Mammary epithelial cell (primary cell): ENCODE measurements at places on chromosomes 2 and 18.

DNA sequence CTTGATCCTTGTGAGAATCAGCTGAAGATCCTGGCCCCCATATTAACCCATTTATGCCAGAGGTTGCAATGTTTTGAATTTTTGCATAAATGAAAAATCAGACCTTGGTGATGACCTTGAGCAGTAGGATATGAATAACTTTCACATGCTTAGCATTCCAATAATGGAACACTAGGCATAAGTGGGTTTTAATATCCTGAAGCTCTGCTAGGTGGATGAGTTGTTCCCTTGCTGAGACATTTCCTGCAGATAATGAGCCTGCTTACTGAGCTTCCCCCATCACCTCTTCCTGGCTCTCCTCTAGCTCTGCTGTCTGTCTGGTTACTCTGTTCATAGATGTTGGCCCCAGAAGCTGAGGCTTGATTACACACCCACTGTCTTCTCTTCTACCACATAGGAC, 25.5 kb upstream of the SEC11C start:
- DNase-seq = no peak

DNA sequence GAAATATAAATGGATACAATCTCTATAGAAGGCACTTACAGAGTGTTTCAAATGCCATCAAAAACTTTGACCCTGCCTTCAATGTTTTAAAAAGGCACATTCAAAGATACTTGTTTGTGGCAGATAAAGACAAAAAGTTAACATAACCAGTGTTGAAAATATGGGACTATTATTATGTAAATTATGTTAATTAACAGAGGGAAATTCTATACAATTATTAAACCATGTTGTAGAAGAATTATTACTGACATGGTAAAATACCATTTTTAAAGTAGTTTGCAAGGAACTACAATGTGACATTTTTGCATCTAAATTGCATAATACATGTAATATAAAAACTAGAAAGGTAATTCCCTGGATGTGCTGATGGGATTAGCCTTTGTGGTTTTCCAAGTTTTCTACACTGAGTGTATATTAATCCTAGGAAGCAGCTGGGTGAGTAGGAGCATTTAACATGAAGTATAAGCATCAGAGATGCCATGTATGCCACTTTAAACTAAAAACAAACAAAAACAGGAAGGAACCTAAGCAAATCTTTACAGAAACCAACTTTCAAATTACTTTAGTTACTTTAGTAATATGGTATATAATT, 21.7 kb downstream of the MIB1 start:
- no peak for DNase-seq

GRCh38 chr18:62876828-62877227, 161.5 kb downstream of the PHLPP1 start:
- no peak for DNase-seq

DNA sequence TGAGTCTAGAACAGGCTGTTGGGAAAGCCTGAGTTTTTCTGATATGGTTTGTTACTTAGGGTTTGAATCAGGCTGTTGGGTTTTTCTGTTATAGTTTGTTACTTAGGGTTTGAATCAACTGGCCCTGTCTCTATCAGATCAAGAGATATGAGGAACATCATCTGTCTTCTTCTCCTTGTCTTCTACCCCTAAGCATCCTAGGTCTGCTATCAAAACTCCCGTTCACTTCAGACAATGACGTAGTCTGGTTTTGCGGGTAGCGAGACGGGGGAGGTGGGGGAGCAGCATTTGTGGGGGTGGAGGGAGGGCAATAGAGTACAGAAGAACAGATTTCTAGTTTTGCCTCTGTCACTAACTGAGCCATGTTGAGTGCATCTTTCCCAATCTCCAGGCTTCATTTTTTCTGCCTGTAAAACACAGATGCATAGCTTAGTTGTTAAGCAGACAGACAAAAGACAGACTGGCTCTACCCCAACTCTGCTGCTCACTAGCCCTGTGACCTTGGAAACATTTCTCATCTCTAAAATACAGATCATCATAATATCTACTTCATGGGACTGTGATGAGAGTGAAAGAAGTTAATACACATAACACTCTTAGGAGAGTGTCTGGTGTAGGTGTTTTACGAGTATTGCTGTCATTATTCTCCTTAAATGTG, 9.1 kb downstream of the TNP1 start:
- no peak for DNase-seq

DNA sequence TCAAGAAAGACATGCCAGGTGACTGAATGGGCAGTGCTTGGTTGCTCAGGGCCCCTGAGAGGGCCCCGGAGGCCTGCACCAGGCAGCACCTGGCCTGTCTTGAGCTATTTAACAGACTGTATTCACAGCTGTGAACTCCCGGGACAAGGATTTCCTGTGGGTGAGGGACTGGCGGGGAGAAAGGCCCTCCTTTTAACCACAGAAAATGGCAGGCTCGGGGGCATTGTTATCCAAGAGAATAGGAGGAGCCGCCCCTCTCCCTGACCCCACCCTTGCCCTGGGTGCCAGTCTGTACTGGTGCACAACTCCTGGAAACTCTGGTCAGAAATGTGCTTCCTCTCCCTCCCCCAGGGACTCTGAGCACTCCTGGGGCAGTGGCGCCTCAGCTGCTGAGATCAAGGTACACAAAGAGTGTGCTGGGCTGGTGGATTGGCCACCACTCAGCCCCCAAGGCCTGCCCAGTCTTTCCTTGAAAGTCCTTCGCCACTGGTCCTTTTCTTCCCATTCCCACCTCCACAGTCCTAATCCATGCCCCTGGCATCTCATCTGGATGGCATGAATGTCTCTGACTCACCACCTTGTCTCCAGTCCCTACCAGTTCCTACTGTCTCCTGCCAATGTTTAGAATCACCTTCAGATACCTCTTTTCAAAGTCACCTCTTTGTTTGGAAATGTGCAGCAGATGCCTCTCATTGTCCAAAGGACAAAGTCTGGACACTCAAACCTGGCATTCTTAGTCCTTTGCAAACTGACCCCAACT, 19.6 kb upstream of the EPAS1 start:
- DNase-seq = peak; percentile 33

DNA sequence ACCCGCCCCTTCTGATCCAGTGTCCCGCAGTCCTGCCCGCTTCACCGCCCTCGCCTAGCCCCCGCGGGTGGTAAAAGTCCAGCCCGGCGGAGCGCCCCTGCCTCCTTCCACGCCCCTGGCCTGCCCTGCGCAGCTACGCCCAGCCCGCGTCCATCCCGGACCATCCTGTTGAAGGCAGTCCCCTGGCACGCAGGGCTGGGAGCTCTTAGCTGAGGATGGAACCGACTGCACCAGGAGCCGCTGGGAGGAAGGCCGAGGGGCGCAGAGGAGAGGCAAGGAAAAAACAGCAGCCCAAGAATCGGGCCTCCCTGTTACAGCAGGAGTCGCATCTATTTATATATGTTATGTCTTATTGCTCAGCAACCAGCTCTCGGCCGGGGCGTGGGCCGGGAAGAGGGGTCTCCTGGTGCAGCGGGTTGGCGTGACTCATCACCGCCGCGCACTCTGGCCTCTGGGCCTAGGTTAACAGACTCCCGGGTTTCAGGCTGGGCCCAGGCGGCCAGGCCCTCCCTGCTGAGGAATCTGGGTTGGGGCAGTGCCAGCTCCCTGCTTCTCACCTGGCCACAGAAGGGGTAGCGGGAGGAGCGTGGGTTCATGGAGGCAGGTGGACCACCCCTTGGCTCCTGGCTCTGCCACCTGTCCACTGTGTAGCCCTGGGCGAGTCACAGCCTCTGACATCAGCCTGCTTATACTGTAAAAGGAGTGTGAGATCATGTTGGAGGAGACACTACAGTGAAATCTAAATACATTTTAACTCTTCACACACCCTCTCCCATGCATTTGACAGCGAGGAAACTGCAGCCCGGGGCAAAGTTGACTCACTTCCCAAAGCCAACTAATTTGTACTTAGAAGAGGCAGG, 13.4 kb upstream of the MAP3K2 start:
- peak; percentile 89 for DNase-seq

DNA sequence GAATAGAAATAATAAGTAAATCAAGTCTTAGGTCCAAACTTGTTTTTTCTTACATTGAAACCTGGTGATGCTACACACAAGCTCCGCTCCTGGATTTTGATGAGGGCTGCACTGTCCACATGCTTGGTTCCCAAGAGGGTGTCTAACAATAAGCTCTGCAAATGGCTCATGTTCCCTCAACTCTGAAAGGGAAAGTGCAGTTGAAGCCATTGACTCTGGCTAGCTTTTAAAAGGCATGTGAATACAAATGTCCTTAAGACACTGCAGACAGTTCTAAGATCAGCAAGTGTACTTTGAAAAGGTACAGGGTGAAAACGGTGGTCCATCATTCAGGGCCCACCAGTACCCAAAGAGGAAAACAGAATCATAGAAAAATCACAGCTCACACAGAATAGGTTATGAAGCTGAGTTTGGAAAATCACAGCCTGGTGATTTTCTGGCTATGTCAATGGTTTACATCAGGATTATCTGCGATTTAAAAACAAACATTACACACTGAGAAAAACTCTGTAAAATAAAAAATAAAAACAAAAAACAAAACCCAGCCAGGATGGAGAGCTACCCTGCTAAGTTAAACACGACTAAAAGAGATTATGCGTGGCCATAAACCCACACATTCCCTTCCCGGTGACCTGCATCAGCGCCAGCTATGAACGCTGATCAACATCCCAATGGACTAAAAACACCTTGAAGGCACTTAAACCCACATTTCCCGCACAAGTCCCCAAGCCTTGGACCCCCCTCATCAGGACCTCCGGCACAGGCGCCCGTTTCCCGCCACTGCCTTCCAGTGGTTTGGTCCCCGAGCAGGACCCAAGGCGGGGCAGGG, 554 bp downstream of the PFN4 start:
- DNase-seq = no peak

DNA sequence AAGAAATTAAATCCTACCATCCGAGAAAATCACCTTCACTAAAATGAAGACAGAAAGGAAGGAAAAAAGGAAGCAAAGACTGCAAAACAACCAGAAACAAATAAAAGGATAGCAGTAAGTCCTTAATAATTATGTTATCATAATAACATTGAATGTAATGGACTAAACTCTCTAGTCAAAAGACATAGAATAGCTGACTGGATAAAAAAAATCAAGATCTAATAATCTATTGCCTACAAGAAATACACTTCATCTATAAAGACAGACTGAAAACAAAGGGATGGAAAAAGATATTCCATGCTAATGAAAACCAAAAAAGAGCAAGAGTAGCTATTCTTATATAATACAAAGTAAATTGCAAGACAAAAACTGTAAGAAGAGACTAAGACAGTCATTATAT, 48.5 kb upstream of the SGPP2 start:
- DNase-seq = no peak

- DNase-seq = no peak
Measured at GRCh38 chr18:48983793-48984437, 33.1 kb upstream of the SMAD7 start.

DNA sequence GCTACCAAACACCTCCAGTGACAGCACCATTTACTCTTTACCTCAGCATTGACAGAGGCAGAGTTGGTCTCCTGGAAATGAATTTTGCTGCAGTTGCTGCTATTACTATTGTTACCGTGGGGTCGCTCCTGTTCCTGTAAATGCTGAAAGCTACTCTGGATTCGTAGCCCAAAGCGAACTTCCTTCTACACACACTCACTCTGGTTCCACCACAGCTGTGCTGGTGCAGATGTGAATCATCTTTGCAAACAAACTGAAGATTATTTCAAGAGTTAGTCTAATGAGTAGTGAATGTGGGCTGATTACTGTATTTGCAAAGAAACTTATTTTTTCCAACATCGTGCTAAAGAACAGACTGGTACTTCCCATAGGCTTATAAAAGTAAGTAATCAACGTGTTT, 304.0 kb downstream of the LPIN1 start:
- peak; percentile 6 for DNase-seq

GRCh38 chr18:10045296-10045891, 131.6 kb downstream of the VAPA start:
- no peak for DNase-seq

DNA sequence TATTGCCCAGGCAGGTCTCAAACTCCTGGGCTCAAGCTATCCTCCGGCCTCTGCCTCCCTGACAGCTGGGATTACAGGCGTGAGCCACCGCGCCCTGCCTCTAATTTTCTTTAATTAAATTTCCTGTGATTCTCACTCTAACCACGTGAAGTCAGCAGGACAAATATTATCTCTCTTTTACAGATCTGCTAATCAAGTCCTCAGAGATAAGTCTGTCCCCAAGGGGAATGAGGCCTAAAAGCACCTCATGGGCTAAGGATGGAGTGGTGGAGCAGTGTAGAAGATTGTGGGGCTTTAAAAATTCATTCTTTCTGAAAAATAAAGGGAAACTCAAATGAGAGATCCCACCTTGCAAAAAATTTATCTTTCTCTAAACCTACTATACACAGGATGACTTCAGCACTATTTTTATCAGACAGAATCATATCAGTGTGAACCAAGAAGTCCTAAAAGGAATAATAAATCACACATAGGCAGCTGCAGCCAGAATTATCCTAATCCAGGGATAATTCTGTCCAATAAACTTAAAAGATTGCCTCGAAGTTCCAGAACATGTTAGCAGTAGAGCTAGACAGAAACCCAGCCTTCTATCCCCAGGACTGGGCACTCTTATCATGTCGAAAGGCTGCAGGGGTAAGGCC, 38.3 kb upstream of the BMPR2 start:
- no peak for DNase-seq

- DNase-seq = peak; percentile 77
Measured at GRCh38 chr2:156083763-156084493, 248.6 kb downstream of the NR4A2 start.

DNA sequence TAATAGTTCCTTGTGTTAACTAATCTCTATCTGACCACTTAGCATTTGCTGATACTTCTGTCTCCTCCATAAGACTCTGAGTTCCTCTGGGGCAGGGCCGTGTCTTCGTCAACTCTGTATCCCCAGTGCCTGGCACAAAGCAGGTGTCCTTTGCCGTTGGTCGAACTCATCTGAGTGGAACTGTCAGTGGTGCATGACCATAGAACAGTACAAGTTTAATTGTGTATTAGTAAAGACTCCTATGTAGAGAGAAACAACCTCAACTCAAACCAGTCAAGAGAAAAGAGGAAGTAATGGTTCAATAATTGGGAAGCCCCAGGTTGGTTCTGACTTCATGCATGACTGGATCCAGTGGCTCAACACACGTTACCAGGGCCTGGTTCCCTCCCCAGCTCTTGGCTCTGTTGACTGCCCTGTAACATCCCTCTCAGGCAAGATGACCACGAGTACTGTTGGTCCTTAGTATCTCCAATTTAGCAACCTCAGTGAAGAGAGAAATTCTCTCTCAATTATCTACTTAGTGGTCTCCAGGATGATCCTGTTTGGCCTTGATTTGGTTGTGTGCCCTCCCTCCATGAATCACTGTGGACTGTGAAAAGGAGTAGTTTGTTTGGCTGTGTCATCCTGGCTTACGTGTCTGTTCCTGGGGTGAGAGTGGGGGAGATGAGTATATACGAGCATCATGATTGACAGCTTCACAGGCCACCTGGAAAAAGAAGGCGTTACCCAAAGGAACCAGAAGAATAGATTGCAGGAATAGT, 58.5 kb upstream of the MSH6 start:
- peak; percentile 37 for DNase-seq

DNA sequence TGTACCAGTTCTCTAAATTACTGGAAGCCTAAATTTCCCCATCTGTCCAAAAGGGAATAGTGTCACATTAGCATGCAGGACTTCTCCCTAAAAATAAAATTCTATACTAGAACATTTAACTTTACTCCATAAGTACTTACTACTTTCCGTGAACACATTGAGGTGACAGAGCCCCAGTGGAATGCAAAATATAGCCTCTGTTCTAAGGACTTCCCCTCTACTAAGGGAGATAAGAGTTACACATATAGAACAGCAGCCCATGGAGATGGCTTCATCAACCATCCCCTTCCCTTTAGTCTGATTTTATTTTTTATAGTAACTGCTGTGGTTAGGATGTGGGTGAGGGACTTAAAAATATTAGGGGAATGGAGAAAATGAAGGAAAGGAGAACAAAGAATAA, 68.9 kb upstream of the STPG4 start:
- DNase-seq = no peak

- no peak for DNase-seq
Measured at GRCh38 chr2:168712053-168712452, 90.4 kb upstream of the NOSTRIN start.
